Endothelial cell of umbilical vein (primary cell): ENCODE measurements at places on chromosomes 16 and 17. TPM values are rescaled to one million over a fixed set of nuclear protein-coding genes. Genes with fewer than 3 reads are reported as not detected.

GPR179 gene
- not detected in 2 replicates for total RNA-seq

PRSS36 gene
- not detected in 2 replicates for total RNA-seq

GPR142 gene
- total RNA-seq, result not detected in 2 replicates

DHX58 gene
- total RNA-seq, result 3.1 and 6.4 TPM in 2 replicates

MLKL gene
- total RNA-seq, result 24.4 and 26.5 TPM in 2 replicates

MPV17L gene
- total RNA-seq, result 0.22 and 0.32 TPM in 2 replicates

RSAD1 gene
- 33.1 and 35.5 TPM in 2 replicates for total RNA-seq

SDK2 gene
- total RNA-seq, result not detected in 2 replicates

FBXW10 gene
- not detected in 2 replicates for total RNA-seq

ALOXE3 gene
- total RNA-seq, result not detected in 2 replicates

LAT gene
- 4.5 and 6.6 TPM in 2 replicates for total RNA-seq

KIF2B gene
- total RNA-seq, result not detected in 2 replicates

EFCAB5 gene
- 0.40 and 0.44 TPM in 2 replicates for total RNA-seq

FNDC8 gene
- not detected in 2 replicates for total RNA-seq

KRTAP9-2 gene
- not detected in 2 replicates for total RNA-seq
